ENCODE measurements at places on chromosomes 11 and 22.

DNA sequence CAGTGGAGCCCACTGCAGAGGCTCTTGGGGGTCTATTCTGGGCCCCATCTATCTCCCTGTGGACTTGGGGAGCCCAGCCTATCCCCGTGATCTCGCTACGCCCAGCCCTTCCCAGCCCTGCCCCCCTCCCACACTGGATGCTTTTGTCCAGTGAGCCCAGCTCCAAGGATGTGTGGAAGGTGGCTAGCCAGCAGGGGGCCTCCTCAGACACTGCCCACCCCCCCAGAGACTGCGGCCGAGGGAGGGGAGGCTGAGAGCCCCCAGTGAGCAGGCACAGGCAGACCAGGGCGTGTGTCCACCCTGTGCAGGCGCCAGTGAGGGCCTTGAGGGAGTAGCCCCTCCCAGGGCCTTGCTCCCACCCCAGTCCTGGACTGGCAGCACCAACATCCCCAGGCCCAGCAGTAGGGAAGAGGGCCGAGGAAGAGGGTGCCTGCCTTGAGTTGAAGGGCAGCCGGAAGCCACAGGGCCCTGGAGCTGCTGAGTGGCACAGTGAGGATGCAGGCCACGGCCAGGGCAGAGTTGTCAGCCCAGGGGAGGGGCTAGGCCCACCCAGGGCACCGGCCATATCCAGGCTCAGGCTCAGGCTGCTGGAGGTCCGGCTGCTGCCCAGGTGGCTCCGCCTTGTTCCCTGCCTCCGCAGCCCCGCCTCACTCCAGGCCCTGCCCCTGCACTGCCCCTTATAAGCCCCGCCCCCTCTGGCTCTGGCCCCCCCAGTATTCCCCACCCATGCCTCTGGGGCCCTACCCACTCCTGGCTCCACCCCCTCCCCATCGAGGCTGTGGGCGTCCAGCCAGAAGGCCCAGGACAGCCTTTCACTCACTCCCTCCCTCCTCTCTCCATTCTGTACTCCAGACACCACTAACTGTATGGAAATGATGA is 28.0 kb downstream of the MOB2 start:
- peak; percentile 10 for DNase-seq

GRCh38 chr11:68581439-68581838 is 102.9 kb upstream of the GAL start:
- DNase-seq = no peak

DNA sequence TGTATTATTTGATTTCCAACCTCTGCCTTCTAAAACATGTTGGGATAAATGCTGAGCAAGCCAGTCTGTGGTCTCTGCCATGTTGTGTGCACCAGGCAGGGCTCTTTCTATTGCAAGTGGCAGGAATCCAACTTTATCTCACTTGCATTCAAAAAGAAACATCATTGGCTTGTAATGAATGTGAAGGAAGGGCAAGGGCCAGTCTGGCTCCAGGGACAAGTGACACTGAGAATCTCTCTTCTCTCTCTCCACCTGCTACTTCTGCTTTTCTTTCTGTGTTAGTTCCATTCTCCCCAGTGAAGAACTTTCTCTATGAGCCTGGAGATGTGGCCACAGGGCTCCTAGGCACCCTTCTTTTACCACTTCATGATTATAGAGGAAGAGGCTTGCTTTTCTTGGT is 329.9 kb upstream of the NCAM1 start:
- no peak for DNase-seq

- DNase-seq = no peak
These were observed 33.2 kb upstream of the CSTF3 start for GRCh38 chr11:33194455-33194854.

DNA sequence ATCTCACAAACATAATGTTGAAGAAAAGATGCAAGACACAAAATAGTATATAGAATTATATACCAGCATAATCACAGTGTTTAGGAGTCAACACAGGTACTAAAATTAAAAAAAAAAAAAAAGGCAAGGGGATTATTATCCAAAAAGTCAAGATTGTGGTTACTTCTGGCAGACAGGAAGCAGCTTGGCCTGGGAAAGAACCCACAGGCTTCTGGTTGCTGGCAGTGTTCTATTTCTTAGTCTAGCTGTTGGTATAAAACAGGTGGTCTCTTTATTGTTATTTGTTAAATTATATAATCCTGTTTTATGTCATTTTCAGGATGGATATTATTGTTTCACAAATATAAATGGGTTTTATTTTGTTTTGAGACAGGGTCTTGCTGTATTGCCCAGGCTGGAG is 54.0 kb downstream of the C11orf58 start:
- no peak for DNase-seq

- DNase-seq = peak; percentile 96
These were observed 51.3 kb upstream of the SESN3 start for GRCh38 chr11:95282291-95282751.

Measured in adipocyte (in vitro differentiated cells).